Upper lobe of left lung (tissue), 6 donors: ENCODE measurements at places on chromosomes 1 and 21. TPM values are rescaled to one million over a fixed set of nuclear protein-coding genes. Genes with fewer than 3 reads are reported as not detected.

RBM34 gene
- total RNA-seq = 17.3 TPM

DNA sequence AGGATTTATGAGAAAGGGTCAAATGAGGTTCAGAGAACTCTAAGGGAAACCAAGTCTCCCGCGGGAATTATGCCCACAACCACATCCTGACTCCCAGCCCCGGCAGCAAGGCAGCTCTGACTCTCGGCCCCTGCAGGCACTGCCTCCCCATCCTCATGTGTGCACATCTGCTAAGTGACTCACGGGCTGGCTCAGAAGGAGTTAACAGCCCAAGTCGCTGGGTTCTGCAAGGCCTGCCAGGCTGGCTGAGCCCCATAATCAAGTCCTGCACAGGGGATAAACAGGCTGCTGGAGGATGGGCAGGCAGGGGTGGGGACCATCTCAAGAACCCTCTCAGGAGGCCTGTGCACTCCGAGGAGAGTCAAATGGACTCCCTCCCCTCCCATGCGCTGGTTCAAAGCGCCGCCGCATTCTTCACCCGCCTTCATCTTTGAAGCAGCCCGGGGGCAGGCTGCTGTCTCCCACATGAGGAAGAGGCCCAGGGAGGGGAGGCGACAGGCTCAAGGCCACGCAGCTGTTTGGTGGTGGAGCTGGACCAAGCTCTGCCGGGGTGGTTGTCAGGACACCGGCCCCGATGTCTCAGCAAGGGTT is 344.3 kb downstream of the MATN1 start:
- no peak for DNase-seq

GPR25 gene
- total RNA-seq = 0.49 TPM

DNA sequence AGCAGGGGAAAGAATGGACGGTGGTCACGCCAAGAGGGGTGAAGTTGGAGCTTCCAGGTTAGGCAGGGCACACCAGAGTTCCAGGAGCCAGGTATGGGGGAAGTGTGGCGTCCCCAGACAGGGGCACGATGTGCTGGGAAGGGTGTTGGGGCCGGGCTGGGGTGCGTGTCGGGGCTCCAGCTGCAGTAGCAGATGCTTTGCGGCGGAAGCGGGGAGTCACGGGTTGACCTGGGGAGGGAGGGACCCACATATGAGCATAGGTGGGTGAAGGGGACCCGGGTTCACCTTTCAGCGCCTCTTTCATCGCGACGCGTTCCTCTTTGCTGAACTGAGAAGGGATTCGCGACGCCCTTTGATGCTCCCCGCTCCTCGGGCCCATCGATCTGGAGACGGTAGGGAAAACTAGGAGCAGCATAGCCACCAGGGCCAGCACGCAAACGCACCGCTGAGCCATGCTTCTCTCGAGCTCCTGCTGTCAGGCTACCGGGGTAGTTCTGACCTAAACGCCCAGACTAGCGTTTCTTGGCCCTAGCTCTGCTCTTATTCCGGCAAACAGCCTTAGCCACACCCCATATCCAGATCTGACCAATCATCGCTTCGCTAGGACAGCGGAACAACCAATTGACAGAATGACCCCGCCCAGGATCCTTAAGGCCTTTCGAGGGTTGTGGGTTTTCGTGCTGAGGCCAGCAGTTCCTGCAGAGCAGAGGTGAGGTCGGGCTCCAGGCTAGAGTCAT is at the start of gene PM20D1:
Gene PM20D1 (minus strand): TSS at position 514 of the 737 bp plus-strand sequence. CDS start 60 bp downstream, at position 454.
- DNase-seq = peak; percentile 62

- DNase-seq = no peak
These were observed 57.9 kb upstream of the IRF2BP2 start for GRCh38 chr1:234667600-234668576.

DNA sequence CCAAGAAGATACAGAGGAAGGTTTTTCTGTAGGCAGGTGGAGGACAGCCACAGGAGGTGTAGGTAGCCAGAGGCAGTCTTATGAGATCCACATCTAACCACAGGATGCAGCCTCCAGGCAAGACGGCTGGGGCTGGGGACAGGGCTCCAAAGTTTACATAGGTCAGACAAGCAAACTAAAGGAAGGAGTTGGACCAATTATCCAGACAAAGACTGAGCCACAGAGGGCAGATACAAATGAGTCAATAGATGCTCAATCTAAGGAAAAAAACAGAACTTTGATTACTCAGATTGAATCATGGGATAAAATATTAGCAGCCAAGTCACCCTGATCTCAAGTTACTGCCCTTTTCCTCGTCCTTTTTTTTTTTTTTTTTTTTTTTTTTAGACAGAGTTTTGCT is 91.6 kb downstream of the RGS7 start:
- no peak for DNase-seq

DNA sequence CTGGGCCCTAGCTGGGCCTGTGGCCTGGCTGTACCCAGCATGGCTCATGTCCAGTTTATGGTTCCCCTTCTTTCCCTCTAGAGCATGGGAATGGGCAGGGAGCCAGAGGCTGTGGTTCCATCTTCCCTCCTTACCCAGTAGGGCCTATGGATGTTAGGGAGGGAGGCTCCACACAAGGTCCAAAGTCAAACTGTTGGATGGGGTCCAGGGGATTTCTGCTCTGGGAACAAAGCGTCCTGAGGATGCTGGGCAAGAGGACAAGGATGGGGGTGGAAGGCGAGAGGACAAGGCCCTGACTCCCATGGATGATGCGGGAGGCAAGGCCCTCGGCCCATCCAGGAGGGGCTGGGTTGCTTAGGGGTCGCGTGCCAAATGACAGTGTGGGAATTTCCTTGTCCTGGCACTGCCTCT is 17.3 kb downstream of the CSF1 start:
- peak; percentile 71 for DNase-seq

S100B gene
- total RNA-seq = 1.8 TPM

- no peak for DNase-seq
These were observed 137.5 kb downstream of the RYR2 start for GRCh38 chr1:237179503-237179902.

TNFRSF4 gene
- 3.0 TPM for total RNA-seq

- no peak for DNase-seq
These were observed 612.9 kb downstream of the PTPRU start for GRCh38 chr1:29849038-29849750.

DNA sequence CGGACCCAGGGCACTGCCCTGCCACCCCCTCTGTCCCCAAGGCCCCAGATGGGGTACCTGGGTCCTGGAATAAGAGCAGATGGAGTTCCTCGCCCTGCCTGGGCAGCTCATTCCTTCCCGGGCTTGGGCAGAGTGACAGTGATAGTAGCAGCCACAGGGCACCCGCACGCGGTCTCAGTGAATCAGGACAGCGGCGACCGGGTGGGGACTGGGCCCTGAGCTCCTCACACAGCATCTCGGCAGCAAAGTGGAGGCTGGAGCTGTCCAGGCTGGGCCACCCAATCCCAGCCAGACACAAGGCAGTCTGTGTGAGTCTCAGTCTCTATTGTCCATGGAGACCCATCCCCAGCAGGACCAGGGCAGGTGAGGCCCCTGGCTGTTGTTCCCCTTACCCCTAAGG is 37.4 kb upstream of the CCDC27 start:
- DNase-seq = peak; percentile 62

DNA sequence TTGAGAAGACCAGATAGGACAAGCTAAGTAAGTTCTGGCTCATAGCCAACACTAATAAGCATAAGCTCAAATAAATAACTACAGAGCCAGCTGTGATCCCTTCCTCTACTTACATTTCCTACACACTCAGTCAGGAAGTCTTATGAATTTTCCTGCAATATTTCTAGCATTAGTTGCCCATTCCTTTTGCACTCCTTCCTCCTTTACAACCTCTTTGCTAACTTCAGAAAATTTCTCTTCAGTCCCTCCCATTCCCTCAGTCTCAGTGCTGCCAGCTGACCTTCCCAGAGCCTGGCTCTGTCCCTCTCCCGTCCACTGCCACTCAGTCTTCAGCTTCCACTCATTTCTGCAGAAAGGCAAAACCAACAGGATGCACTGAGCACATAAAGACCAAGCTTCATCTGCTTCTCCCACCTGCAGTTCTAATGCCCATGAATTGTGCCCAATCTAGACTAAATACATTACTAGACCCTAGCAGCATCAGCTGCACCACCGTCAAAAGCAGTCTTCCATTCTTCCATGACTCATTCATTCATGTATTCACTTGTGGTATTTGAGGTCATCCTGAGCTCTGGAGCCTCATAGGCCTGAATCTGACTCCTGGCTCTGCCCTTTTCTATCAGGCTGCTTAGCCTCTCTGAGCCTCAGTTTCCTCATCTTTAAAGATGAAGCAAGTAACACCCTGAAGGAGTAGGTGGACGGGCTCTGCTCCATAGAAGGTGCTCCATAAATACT is 54.6 kb upstream of the SIPA1L2 start:
- no peak for DNase-seq

DNA sequence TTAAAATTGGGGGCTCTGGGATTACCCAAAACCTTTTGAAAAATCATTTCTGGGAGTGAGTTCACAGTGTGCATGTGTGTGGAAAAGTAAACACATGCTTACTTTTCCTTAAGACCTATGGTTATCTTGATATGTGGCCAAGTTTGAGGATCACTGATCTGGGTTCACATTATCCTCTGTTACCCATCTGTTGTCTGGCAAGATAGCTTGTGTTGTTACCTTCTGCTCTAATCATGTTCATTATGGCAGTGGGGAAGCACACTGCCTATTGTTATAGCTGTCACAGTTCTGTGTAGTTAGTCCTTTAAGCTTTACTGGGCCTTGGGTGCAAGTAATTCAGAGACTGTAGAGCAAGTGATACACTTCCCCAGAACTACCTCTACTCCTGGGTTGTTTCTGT is 5.0 kb downstream of the CTBS start:
- no peak for DNase-seq

MAP3K21 gene
- total RNA-seq = 11.9 TPM

DNA sequence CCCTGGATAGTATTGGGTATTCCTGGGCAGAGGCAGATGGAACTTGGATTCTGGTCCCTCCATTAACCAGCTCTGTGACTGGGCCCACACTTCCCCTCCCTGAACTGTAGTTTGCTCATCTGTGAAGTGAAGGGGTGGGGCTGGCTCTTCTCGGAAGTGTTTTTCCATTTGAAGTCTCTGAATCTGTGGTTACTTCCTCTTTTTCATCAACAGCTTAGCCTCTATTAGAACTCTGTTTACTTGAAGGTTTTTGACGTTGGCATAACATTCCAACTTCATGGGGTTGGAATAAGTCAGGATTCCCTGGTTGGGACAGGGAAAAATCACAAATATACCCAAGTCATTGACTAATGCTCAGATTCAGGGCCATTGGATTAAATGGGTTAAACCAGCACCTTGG is 3.6 kb downstream of the KIAA0040 start:
- DNase-seq = no peak

- peak; percentile 39 for DNase-seq
These were observed 115.4 kb downstream of the TRABD2B start for GRCh38 chr1:47881505-47882442.

TRIM67 gene
- total RNA-seq = not detected

CLCA4 gene
- total RNA-seq = not detected

- DNase-seq = no peak
These were observed 841 bp downstream of the SNX27 start for GRCh38 chr1:151612501-151613281.

DNA sequence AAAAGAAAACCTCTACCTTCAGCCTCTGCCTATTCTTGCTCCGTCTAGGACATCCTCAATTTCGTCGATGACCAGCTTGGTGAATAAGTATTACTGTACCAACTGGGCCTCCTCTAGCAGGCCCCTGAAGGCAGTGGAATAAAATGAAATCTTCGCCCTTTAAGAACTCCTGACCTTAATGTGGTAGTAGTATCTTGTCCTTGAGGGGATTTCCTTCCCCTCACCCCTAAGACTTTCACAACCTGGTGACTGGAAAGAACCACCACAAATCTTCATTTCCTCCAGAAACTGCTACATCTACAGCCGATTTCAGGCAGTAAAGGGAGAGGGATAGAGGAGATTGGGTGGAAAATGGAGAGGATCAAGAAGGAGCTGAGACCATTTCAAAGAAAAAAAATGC is 1.6 kb upstream of the HAX1 start:
- DNase-seq = no peak

- DNase-seq = no peak
These were observed 7.1 kb downstream of the RHOU start for GRCh38 chr1:228742281-228742860.

DNA sequence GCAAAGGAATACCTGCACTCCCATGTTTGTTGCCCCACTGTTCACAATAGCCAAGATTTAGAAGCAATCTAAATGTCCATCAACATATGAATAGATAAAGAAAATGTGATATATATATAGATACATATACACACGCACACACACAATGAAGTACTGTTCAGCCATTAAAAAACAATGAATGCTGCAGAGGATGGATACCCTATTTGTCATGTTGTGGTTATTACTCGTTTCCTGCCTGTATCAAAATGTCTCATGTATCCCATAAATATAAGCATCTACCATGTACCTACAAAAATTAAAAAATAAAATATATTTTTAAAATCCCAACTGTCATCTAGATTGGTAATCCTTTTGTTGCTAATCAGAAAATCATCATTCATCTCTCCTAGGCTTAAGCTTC is 634.8 kb upstream of the ADGRL2 start:
- no peak for DNase-seq

DNA sequence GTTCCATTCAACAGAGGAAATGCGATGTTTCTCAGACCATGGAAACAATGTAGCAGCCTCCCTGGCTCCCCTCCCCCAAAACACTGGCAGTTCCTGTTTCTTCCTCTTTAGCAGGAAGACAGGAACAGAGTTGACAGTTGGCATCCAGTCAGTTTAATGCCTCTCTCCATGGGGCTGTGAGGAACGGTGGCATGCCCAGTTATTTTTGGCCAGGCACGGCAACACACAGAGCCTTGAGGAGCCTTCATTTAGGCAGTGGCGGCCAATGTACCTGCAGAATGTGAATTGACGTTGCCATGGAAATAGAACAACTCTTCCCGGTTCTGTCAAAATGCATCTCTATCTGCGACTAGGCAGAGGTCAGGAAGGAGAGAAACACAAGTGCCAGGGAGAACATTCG is 330.6 kb downstream of the DSCAM start:
- DNase-seq = no peak

GRCh38 chr1:91498498-91499245 is 2.0 kb upstream of the CDC7 start:
- no peak for DNase-seq

DNA sequence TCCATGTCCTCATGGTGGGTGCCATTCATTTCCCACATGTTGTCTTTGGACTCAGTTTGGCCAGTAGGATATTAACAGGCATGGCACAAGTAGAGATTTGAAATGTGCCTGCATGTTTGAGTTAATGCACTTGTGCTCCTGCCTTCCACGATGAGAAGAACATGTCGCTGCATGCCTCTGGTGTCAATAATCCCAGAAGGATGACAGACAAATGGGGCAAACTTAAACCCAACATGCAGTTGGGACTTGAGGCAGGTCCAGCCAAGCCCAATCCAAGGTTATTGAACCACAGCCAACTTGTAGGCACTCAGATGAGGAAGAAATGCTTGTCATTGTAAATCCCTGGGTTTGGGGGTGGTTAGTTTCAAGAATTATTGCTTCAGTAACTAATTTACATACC is 174.6 kb downstream of the TRIM33 start:
- DNase-seq = no peak

TCP10L gene
- not detected for total RNA-seq

DNA sequence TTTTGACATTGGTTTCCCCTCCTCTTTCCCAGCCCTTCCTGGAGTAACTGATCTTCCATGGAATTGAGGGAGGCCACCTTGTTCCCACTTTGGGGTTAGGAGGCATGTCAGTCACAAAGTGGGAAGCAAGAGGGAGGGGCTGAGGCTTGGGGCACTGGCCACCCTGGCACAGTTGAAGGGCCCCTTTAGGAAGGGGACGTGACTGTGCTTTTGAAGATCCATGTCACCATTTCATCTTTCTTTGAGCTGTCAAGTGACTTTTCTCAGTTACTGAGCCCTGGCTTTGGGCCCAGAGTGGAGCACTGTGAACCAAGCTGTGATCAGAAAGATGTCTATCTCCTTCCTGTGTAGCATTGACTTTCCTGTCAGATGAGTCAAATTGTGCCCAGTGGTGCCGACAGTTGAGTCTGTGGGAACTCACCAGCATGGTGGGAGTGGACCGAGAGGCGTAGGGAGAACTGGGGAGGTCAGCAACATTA is 38.5 kb upstream of the TDRD10 start:
- no peak for DNase-seq
